ENCODE measurements at places on chromosomes 13 and 19.

- no peaks in the 10 kb centered on the region for H3K27me3 ChIP-seq
- peak overlapping the region; percentile 95 for H3K4me3 ChIP-seq
- no peaks in the 10 kb centered on the region for H3K36me3 ChIP-seq
- peak overlapping the region; percentile 89 for H3K27ac ChIP-seq
Measured at GRCh38 chr19:18340990-18341868, 831 bp downstream of the PGPEP1 start.

DNA sequence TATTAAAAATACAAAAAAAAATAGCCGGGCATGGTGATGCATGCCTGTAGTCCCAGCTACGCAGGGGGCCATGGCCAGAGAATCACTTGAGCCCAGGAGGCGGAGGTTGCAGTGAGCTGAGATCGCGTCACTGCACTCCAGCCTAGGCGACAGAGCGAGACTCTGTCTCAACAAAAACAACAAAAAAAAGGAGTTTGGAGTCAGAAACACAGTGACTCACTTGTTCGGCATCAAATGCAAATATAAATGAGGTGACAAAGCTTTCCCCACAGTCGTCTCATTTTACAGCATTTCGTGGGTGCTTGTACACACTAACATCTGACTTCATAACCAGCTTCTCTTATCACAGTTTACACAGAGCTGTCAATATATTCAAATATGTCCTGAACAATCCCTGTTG is 11.0 kb downstream of the ZNF665 start:
- no peaks in the 10 kb centered on the region for H3K4me1 ChIP-seq
- no peak overlapping the region for H3K4me3 ChIP-seq
- H3K27ac ChIP-seq: no peak overlapping the region
- no peak for DNase-seq
- H3K36me3 ChIP-seq: no peaks in the 10 kb centered on the region

- no peak overlapping the region for H3K27ac ChIP-seq
- H3K36me3 ChIP-seq: no peaks in the 10 kb centered on the region
- no peaks in the 10 kb centered on the region for H3K4me1 ChIP-seq
- H3K4me3 ChIP-seq: no peak overlapping the region
- no peaks in the 10 kb centered on the region for H3K27me3 ChIP-seq
Measured at GRCh38 chr13:72539925-72540324, 187.5 kb downstream of the MZT1 start.

DNA sequence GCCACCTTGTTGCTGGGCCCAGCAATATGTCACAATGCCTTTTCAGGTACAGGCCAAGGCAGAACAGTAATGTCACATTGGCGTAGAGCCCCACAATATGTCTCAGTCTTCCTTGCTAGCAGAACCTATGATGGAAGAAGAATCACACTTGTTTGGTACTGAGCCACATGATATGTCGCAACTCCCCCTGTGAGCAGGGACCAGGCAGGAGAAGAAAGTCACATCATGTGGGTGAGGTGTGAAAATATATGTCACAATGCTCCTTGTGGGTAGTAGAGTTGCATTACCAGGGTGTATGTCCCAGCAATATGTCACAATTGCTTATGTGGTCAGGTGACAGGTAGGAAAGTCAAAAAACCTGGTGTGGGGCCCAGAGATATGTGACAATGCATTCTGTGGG is 7.1 kb upstream of the ZNF91 start:
- H3K27me3 ChIP-seq: no peaks in the 10 kb centered on the region
- no peak overlapping the region for H3K4me3 ChIP-seq

GRCh38 chr13:44819245-44819644 is 170.0 kb downstream of the NUFIP1 start:
- no peaks in the 10 kb centered on the region for H3K36me3 ChIP-seq
- no peak overlapping the region for H3K4me3 ChIP-seq
- DNase-seq: no peak
- peaks cover 10% of the 10 kb centered on the region for H3K4me1 ChIP-seq

DNA sequence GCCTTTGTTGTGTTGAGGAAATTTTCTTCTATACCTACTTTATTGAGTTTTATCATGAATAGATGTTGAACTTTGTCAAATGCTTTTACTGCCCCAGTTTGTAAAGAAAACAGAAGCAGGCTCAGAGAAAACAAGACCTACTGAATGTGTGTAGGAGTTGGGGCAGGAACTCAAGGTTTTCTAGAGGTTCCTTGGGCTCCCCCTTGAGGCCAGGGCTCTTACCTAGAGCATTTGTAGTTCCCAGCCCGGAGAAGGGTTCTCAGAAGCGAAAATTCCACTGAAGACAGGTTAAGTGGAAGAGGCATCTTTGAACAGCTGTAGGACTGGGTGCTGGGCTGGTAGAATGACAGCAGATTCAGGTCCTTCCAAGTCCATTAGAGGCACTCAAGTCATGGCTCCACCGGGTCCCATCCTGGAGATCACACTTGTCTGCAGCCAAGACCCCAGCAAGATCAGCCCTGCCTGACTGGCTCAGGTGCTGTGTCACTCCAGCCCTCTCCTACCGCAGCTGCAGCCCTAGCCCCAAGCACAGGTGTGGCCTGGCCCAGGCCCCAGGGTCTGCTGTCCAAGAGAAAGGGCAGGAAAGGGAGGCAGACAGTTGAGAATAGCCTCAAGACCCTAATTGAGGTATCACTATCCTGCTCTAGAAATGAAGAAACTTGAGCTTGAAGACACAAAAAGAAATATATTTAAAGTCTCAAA is 425.5 kb downstream of the PCDH20 start:
- no peak overlapping the region for H3K4me3 ChIP-seq
- H3K36me3 ChIP-seq: no peaks in the 10 kb centered on the region
- H3K4me1 ChIP-seq: no peaks in the 10 kb centered on the region
- no peak overlapping the region for H3K27ac ChIP-seq
- DNase-seq: no peak

- no peak overlapping the region for H3K27ac ChIP-seq
- peaks cover 7% of the 10 kb centered on the region for H3K4me1 ChIP-seq
Measured at GRCh38 chr13:32407854-32408253, 20.1 kb downstream of the N4BP2L1 start.

DNA sequence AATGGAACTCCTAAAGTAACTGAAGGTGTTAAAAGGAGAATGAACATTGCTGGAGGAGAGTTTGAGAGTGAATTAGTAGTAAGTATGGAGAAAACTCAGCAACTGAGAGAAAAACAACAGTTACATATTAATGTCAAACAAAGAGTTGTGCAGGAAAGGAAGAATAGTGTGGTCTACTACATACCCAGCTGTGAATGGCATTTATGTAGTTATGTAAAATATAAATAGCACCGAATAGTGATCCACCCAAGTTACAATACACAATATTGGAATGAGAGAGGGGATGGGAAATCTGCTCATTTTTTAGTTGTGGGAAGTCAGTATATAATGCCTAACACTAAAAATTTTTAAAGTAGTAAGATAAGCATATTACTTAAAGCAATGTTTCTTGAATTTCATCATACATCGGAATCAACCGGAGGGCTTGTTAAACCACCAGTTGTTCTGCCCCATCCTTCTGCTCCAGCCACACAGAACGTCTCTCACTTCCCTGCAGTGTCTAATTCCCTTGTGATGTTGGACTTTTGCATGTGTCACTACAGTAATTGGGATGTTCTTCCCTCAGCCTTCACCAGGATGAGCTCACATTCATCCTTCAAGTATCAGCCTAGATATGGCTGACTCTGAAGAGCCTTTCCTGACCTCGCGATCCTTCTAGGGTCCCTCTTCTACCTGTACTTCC is 11.5 kb downstream of the CCDC70 start:
- H3K4me1 ChIP-seq: no peaks in the 10 kb centered on the region
- H3K27me3 ChIP-seq: no peaks in the 10 kb centered on the region
- no peaks in the 10 kb centered on the region for H3K36me3 ChIP-seq
- no peak overlapping the region for H3K27ac ChIP-seq
- no peak overlapping the region for H3K4me3 ChIP-seq
- no peak for DNase-seq

Measured in esophagus squamous epithelium (tissue), 5 donors.